ENCODE measurements at places on chromosomes 1 and 21.

DNA sequence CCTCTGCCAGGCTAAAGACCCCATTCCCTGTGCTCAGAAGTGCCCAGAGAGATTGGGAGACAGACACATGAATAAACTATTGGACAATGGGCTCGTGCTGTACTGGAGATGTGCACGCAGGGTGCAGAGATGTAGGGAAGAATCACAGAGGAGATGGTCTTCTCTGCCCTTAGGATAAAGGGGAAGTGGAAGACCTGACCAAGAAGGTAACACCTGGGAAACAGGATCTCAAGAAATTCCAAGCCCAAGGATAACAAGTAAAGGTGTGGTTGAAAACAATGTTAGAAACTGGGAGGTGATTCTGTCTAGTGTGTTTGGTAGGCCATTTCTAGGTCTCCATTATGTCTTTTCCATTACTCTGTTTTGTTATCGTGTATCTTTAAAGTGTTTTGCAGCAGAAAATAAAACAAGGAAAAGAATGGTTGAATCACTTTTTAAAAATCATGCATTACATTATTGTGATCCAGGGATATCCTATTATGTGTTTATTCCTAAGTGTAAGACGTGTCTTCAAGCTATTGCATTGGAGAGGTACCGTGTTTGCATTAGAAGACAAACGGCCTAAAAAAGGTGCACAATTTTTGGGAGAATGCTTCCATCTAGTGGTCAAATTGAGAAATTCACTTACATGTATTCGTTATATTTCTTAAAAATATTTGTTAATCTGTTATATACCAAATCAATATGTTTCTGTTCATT is 40.8 kb upstream of the KCTD3 start:
- DNase-seq, result peak; percentile 5

DNA sequence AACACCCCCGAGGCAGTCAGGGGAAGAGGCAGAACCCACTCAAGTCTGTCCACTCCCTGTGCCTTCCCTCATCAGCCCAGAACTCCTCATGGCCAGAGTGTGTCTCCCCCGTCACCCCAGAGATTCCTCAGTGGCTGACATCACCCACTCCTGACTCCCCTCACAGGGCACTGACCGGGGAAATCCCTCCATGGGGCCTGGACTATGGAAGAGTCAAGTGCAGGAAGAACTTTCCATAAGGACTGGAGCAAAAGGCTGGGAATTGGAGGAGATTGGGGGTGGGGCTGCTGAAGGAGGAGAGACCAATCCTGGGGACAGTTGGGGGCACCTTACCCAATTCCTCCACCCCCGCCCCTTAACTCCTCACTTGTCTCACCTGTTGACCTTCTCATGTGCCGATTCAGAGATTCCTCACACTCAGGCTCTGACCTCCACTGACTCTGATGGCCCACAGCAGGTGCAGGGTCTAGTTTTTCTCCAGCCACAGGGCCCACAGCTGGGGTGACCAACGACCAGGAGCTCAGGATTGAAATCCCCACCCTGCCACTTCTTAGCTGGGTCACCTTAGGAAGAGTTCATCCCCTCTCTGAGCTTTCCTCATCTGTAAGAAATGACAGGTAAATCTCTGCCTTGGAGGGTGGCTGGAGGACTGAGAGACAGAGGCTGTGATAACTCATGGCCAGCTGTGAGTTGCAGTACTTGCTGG is 481 bp upstream of the EXTL1 start:
- no peak for DNase-seq

DNA sequence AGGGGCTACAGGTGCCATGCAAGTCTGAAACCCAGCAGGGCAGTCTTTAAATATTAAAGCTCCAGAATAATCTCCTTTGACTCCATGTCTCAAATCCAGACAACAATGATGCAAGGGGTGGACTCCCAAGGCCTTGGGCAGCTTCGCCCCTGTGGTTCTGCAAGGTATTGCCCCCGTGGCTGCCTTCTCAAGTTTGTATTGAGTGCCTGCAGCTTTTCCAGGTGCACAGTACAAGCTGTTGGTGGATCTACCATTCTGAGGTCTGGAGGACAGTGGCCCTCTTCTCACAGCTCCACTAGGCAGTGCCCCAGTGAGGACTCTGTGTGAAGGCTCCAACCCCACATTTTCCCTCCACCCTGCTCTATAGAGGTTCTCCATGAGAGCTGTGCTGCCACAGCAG is 3.7 kb upstream of the MROH9 start:
- no peak for DNase-seq

DNA sequence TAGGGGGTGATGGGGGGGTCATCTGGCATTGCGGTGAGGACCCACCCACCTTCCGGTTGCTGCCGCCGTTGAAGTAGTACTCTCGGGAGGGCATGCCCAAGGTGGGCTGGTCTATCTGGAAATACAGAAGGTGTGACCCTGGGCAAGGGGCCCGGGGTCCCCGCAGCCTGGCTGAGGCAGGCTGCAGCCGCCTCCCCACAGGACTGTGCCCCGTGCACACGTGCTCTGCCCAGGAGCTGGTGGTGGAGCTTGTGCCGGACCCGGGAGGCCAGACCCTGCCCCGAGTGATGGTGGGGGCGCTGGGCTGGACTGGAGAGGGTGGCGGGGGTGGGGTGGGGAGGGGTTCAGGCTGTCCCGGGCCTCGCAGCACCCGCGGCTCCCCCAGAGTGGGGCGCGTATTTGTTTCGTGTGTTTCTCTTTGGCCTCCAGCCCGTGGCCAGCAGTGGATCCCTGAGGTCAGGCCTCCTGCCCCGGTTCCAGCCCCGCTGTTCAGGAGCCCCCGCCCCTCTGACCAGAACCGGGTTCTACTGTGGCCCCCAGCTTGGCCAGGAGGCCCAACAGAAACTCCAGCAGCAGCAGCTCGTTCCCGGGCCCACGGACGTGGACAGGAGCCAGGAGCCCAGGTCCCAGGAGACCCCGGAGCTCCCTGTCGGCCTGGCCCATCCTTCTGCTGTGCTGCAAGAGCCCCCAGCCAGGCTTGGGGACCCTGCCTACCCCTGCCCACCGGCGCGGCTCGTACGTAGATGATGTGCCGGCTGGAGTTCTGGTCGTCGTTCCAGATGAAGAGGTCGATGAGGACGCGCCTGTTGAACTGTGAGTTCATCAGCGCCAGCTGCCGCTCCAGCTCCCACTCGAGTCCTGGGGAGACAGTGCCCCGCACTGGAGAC is 19.2 kb downstream of the PRXL2B start:
- no peak for DNase-seq

DNA sequence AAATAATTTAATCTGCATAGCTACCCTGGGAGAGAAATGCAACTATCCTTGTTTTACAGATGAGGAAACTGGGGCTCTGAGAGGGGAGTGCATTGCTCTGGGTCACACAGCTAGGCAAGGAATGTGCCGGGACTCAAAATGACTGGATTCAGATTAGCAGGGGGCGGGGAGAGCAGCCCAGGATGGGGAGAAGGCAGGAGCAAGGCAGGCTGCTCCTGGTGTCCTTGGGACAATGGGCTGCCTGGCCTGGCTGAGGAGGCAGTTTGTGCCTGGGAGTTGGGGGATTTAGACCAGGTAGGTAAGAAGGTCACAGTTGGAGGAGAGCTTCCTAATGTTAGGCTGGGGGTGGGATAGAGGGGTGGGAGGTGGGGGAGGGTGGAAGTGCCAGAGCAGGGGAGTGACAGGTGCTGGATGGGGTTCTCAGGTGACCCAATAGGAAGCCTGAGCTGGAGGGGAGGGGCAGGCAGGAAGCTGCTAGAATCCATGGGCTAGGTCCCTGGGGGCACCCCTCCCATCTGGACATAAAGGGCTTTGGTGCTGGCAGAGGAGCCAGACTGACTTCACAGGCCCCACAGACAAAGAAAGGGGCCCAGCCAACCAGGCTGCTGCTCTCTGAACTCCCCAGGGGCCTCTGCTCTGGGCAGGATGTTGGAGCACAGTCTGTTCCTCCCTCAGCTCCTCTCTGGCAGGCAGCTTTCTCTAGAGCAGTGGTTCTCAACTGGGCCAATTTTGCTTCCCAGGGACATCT is 29.0 kb downstream of the TRIM62 start:
- DNase-seq, result no peak

DNA sequence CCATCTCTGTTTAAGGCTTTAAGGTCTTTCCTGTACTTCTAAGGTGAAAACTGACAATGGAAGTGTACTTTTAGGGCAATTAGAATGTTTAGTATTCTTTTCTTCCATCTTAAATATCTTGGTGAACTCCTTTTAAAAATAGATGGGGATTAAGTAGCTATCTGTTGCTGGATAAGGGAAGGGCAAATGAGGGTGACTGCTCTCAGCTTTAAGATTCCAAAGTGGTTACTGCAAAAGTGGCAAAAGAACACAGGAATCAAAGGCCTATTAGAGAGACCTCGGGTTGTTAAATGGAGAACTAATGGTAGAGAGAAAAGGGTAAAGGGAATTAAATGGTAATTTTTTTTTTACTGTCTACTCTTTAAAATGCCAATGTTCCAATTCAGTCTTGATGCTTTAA is 774.1 kb upstream of the B3GALT2 start:
- no peak for DNase-seq

- no peak for DNase-seq
These were observed 59.9 kb upstream of the PRRX1 start for GRCh38 chr1:170604065-170604464.

DNA sequence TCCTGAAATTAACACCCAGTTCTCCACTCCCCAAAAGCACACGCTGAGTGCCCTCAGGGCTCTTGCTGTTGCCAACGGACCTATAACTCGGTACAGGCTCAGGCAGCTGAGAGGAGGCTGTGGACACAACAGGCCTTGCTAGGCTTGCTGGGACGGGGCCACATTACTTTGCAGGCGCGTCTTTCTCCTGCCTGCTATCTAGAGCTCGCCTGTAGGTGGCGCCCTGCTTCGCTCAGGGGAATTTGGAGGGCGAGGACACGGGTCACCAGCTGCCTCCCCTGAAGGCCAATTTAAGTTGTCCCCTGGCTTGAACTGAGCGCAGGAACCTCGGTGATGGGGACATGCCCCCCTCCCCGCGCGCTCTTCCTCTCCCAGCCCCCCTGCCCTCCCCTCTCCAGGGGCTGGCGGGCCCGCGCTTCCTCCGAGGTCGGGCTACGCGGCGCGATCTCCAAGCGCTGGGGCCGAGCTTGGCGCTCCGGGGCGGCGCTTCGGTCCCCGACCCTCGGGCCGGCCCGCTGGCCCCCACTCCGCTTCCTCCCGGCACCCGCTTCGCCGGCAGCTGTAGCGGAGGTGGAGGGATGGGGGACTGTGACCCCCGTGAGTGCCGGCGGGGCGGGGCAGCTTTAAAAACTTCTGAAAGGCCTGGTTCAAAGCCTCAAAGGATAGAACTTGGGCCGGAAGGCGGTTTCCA is 32.4 kb upstream of the NFIA start:
- DNase-seq, result peak; percentile 79

- no peak for DNase-seq
These were observed 146.9 kb downstream of the SLC30A10 start for GRCh38 chr1:219781491-219781890.

DNA sequence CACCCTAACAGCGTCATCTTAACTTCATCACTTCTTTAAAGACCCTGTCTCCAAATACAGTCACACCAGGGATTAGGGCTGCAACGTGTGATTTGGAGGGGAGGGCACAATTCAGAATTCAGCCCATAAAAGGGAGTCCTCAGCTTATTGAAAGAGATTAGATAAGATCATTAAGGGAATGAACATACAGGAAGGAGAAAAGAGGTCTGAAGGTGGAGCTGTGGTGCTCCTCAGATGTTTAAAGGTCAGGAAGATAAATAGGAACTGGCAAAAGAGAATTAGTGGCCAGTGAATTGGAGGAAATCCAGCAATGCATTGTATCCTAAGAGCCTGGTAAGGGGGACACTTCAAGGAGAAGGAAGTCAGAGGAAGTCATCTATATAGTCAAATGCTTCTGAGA is 113.5 kb downstream of the PROX1 start:
- no peak for DNase-seq

DNA sequence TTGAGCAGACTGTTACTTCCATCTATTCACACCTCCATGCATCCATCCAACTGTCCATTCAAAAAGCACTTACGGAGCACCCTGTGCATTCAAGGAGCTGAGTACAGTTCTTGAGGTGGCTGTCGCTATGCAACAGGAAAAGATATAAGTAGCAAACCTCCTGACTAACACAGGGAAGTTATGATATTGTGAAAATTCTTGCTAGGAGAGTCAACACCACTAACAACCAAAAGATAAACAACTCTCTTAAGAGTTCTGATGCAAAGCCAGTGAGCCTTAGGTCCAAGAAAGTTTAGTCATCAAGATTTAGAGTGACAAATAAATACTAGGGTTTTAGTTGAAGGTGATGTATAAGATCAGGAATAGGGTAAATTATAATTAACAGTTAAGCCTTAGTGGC is 44.5 kb upstream of the TRIM45 start:
- no peak for DNase-seq

- DNase-seq, result no peak
These were observed 47.8 kb upstream of the ECE1 start for GRCh38 chr1:21337928-21338572.

All from NCI-H1930 (cell line).